ENCODE measurements at places on chromosomes 5 and 9.

DNA sequence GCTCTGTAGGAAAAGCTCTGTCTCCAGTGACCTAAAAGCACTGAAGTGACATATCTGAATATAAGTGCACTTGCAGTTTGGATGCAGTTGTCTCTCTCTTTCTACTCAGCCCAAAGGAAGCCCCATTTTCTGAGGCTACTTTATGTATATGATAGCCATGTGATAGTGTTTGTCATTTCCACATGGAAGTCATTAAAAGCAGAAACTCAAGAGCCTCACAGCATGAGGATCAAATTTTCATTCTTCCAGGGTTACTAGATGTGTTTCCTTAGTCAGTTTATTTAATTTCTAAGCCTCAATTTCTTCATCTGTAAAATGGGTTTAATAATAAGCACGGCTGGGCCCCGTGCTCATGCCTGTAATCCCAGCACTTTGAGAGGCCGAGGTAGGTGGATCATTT is 36.7 kb downstream of the RNF44 start:
- no peak for DNase-seq

- DNase-seq = no peak
Observed at GRCh38 chr9:750249-750967, 91.1 kb upstream of the DMRT1 start.

- peak; percentile 20 for DNase-seq
Observed at GRCh38 chr5:54311176-54311677, 854 bp upstream of the ARL15 start.

DNA sequence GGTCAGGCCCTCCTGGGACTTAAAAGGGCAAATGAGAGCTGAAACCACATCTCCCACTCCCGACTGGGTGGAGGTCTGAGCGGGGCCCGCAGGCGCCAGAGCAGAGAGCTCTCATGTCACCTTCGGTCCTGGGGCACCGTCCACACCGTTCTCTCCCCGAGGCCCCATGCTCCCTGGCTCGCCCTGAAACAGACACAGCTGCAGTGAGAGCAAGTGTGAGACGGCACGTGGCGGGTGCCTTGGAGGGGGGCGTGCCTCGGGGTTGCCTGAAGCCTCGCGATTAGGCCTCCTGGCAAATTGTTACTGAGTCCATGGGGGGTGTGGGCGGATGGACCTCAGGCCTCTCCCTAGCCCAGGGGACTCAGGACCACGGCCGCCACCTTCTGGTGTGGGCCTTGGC is 24.1 kb upstream of the PHYKPL start:
- no peak for DNase-seq

DNA sequence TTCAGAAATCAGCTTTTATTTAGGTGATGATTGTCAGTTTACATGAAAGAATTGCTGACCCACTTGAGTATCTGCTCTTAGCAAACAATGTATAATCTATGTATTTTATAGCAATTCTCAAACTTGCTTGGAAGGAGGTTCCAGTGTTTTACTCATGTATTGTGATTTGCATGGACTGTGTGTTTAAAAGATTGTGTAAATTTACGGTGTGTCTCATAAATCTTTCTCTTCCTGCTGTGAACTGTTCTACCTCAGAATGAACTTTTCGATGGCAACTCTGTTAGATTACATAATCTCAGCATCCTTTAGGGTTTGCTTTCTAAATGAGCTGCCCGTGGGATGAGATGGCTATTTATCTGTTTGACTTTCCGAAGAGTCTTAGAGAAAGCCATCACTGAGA is 122.5 kb downstream of the MEF2C start:
- no peak for DNase-seq

DNA sequence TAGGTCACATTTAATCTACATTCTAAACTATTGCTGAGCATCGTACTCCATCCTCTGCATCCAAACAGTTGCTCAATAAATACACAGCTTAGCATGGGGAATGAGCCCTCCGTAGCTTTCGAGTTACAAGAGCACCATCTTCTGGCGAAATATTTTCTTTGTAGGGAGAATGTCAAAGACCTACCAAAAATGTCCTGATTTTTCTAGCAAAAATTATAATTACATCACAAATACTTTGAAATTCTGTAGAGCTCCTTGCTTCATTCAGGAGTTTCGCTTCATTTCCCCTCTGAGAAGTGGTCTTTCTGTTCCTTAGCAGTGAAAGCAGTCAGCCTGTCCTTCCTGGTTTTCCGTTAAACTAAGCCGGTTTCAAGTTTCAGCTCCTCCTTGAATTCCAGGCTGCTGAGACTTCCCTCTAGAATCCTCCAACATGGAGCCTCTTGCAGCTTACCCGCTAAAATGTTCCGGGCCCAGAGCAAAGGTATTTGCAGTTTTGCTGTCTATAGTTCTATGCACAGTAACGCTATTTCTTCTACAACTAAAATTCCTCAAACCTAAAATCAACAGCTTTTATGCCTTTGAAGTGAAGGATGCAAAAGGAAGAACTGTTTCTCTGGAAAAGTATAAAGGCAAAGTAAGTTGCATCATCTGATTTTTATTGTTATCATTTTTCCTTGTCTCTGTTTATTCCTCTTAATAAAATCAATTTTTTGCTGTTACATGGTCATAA is at the start of gene GPX8:
Gene GPX8 (plus strand): TSS at position 409 of the 730 bp plus-strand sequence. CDS start 22 bp downstream, at position 431.
- peak; percentile 77 for DNase-seq

DNA sequence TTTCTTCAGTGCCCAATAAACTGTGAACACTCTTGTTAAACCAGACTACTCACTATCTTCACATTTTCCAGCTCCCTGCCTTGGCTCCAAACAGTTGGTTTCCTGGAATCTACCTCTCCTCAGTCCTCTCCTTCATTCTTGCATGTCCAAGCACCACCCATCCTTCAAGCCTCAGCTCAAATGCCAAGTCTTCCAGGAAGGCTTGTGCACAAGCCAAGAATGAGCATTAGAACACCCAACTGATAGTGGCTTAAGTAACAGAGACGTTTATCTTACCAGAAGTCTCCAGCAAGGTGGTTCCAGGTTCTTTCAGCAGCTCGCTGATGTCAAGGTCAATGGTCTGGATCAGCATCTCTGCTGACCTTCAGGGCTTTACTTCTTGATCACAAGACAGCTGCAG is 60.1 kb downstream of the PTPDC1 start:
- no peak for DNase-seq

GRCh38 chr5:172870291-172870714 is 36.3 kb downstream of the ERGIC1 start:
- peak; percentile 28 for DNase-seq

GRCh38 chr9:77614645-77615044 is 33.5 kb downstream of the GNA14 start:
- no peak for DNase-seq

- DNase-seq = no peak
Observed at GRCh38 chr5:41625571-41625970, 115.2 kb upstream of the PLCXD3 start.

DNA sequence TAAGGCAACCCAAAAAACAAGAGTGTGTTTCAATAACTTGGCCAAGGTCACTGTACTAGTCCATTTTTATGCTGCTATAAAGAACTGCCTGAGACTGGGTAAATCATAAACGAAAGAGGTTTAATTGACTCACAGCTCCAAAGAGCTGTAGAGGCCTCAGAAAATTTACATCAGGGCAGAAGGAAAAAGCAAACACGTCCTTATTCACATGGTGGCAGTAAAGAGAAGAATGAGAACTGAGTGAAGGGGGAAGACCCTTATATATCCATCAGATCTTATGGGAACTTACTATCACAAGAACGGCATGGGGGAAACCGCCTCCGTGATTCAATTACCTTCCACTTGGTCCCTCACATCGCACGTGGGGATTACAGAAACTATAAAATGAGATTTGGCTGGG is 64.3 kb upstream of the CAMK4 start:
- DNase-seq = no peak

DNA sequence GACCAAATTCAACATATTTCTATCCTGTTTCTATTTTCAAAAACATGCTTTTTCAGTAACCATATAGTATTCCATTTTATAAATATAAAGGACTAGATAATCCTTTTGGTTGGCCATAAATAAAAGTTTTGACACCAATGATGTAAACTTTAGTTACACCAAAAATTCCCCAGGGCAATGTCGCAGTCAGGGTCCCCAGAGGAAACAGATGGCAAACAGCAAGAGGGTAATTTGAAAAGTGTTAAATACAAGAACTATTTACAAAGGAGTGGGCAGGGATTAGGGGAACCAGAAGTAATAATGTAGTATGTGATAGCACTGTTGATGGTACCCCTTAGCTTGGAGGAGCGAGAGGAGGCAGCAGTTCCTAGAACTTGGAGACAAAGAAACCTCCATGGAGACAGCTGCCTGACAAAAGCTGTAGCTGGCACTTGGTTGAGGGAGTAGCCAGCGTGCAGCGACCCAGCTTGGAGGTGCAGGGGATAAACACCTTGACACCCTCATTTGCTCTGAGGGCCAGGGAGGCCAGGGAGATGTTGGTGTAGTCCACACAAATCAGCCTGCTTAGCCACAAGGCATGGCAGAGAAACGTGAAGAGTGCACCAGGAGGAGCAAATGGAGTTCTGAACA is 18.3 kb upstream of the MSANTD3 start:
- no peak for DNase-seq

DNA sequence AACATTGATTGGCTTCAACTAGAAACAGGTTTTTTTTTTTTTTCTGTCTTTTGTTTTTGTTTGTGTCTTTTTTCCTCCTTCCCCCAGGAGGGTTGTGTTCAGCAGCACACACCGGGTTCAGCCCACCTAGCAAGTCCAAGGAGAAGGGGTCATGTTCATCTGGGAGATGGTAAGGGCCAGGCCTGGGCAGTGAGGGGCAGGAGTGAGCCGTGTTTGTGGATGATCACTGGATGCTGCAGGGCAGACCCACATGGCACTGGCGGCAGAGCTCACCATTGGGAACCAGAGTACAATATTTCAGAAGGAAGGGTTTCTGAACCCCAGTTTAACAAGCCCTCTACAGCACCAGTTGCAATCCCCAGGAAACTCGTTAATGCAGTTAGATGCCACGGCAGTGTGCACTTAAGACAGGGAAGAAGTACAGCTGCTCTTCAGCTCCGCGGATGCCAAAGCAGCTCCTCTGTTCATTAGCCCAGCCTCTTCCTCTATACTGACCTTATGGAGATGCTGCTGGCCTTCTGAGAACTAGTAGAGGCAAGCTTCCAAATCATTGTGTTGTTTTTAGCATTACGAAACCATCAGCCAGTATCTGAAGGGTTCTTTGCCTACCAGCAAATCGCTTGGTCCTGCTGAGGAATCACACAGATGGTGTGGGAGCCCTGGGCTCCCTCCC is 508.2 kb upstream of the WWC1 start:
- DNase-seq = no peak

DNA sequence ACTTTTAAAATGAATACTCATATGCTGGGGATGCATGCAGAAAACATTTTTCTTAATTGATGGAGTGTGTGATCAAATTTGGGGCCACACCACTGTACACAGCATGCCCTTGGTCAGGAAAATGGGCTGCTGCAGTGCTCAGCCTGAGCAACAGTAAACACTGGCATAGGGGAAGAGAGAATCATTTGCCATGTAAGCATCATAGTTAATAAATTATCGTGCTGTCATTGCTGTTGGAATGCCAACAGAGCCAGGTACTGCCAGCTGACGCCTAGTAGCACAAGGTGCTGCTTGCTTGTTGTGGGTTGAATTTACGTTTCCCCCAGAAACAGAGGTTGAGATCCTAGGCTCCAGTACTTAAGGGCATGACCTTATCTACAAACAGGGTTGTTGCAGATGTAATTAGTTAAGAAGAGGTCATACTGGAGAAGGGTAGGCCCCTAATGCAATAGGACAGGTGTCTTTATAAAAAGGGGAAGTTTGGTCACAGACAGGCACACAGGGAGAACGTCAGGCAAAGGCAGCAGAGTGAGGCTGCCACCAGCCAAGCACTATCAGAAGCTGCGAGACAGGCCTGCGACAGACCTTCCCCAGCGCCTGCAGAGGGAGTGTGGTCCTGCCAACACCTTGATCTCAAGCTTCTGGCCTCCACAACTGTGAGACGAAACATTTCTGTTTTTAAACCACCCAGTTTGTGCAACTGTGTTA is 25.3 kb downstream of the DAP start:
- no peak for DNase-seq

DNA sequence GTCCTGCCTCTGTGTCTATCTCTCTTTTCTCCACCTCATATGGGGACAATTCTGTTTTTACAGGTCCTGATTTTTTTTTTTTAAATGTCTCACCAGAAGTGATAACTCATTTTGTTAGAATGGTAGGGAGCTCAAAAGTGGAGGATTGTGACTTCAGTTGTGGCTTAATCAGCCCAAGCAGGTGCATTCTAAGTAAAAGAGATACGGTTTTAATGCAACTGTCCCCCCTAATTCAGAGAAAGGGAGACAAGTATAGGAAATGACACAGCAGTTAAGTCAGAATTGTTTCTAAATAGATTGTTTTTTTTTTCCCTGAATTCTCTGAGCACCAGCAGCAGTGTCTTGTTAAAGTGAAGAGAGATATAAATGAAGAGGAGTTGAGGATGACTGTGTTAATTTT is 24.5 kb downstream of the MAST4 start:
- no peak for DNase-seq

- DNase-seq = peak; percentile 76
Observed at GRCh38 chr5:172293054-172293744, 9.6 kb upstream of the UBTD2 start.

DNA sequence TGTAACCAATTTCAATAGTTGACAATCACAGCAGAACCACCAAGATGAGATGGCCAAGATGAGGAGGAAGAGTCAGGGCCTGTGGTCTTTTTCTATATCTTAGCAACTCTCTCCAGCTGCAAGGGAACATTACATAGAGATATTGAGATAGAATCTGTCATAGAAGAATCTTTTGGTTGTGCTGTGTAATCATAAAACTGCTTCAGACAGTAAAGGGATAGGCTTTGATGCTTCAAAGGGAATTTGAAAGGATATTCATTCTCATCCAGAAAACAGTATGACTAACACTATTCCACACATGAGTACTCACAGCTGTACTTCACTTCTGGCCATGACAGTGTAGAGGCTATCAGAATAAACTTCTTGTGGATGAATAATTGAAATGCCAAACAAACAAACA is 145.9 kb downstream of the YIPF5 start:
- no peak for DNase-seq

DNA sequence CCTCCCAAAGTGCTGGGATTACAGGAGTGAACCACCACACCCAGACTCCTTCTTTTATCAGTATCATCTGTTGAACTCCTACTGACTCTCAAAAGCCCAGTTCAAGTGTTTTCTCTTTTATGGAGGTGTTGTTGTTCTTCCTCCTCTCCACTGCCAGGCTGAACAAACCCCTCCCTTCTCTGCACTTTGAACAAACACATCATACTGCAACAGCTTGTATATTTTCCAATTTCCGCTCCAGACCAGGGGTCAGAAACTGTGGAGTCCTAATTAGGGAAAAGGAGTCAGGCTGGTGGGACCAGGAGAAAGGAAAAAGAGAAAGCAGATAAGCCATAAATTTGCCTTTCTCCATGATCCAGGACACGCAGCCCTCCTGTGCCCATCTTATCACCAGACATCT is 148.1 kb upstream of the HMHB1 start:
- DNase-seq = no peak

- no peak for DNase-seq
Observed at GRCh38 chr9:114409103-114409780, 21.5 kb upstream of the AKNA start.
